ENCODE measurements at places on chromosomes 4 and X.
A peak's percentile ranks its signal among the peaks of the same experiment; 100 is the strongest.

- no peak for DNase-seq
These were observed 799.5 kb downstream of the RPA4 start for GRCh38 chrX:97682991-97683840.

DNA sequence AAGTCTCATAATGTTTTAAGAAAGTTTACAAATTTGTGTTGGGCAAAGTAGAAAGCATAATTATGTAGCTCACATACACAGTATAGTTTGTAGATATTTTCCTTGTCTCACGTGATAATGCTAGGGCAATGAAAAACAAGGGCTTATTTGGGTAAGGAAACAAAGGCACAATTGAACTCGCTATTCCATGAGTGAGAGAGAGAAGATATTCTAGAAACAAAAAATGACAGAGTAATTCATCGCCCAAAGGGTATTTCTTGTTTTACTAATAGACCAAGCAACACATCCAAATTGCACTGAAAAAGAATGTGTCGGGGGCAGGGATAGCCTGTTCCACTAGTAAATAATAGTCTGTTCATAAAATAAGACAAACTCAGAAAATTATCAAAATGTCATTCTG lies 3.6 kb upstream of the ASB11 start:
- DNase-seq: no peak

DNA sequence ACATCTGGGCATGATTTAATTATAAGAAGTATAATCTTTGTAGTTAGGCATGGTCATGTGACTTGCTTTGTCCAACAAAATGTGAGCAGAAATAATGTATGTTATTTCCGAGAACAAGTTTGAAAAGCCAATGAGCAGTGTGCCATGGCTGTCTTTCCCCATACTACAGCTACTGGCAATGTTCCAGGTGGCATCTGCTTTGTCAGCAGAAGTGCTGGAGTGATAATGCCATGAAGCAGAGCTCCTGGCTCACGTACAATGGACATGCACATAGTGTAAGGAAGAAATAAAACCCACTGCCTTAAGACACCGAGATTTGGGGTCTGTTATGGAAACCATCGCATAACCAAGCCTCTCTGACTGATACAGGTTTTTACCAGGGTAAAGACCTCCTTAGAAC lies 212.6 kb upstream of the RASGEF1B start:
- no peak for DNase-seq

- peak; percentile 13 for DNase-seq
These were observed 15.0 kb upstream of the CD99L2 start for GRCh38 chrX:150913511-150913910.

GRCh38 chr4:124650614-124651013 lies 61.9 kb downstream of the ANKRD50 start:
- DNase-seq: no peak
